Stimulated activated CD4-positive, alpha-beta T cell treated with anti-CD3 and anti-CD28 coated beads, Interleukin-4, amount 100 ng/mL, for 1 hour (primary cell): ENCODE measurements at places on chromosomes 7 and 10.

GRCh38 chr7:128042012-128042411 lies 10.8 kb upstream of the LRRC4 start:
- no peak for DNase-seq

DNA sequence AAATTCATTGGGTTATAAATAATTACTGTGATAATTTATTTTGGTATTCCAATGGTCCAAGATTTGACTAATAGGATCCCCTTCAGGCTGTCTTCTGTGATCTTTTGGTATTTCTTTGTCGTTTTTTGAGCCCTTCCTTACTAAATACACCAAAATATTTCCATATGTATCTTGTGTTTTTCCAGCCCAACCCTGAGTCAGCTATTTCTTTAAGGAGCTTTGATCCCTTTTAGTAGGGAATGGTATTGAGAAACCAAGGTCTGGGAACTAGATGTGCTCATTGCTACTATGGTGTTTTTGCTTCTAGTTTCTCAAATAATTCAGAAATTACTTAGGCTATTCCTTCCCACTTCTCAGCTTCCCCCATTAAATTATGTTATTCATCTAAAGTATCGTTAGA lies 15.3 kb downstream of the NHLRC2 start:
- no peak for DNase-seq

DNA sequence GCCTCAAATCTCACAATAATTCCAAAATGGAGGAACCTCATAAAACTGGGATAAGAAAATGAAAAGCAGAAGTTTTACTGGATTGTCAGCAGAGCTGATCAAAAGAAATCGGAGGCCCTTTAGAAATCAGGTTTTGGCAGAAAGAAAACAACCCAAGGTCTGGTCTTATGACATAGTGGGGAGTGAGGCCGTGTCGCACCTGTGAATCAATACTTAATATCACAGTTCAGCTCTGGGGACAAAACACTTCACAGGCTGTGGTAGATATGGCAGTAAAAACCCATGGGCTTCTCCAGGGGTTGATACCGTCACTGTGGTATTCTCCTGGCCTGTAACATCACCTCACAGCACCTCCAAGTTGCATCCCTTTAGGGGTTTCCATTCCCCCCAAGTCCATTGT lies 6.5 kb upstream of the MALSU1 start:
- DNase-seq: no peak

DNA sequence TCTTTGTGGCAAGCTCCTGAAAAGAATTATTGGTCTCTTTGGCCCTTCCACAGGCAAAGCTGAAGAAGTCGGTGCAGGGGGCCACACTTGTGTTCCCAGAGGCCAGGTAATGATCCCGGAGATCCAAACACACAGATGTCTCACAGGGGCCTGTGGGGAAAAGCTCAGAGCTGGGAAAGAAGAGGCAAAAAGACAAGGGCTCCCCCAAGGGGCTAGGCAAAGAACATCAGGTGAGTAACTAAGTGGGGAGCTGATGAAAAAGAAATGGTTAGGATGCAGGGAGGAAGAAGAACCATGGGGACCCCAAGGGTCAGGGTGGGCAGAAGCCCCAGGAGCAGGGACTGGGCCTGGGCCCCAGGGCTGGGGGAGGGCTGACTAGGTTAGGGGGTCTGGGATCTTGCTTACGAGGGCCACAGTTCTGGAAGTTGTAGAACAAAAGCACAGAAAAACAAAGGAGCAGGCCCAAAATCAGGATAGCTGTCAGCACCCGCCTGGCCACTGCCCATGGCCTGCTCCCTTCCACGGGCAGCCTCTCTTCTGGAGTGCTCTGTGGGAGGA lies 1.1 kb downstream of the KEL start:
- DNase-seq: no peak

DNA sequence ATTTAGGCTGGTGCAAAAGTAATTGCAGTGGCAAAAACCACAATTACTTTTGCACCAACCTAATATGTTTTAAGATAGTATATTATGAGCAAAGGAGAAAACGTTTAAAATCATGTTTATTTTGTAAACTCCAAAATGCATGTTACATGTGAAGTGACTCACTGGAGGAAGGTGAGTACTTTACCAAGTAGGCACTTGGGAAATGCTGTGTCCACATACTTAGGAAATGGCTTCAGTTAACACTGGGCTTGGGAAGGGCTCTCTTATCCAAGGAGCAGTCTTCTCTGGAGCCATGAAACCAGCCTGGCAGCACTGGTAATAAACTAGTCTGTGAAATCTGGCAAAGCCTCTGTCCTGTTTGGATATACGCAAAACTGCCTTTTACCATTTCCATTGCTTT lies 4.4 kb downstream of the RPS24 start:
- DNase-seq: no peak

GRCh38 chr7:72343991-72344390 lies 68.1 kb downstream of the CALN1 start:
- DNase-seq: no peak

GRCh38 chr7:96786261-96786997 lies 76.8 kb upstream of the SEM1 start:
- no peak for DNase-seq

DNA sequence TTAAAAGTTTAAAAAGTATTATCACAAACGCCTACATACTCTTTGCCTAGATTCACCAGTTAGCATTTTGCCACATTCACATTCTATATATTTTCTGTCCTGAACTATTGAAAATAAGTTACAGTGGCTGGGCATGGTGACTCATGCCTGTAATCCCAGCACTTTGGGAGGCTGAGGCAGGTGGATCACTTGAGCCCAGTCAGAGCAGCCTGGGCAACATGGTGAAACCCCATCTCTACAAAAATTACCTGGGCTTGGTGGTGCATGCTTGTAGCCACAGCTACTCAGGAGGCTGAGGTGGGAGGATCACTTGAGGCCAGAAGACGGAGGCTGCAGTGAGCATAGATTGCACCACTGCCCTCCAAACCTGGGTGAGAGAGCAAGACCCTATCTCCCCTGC lies 5.3 kb downstream of the ARPC1A start:
- DNase-seq: no peak

DNA sequence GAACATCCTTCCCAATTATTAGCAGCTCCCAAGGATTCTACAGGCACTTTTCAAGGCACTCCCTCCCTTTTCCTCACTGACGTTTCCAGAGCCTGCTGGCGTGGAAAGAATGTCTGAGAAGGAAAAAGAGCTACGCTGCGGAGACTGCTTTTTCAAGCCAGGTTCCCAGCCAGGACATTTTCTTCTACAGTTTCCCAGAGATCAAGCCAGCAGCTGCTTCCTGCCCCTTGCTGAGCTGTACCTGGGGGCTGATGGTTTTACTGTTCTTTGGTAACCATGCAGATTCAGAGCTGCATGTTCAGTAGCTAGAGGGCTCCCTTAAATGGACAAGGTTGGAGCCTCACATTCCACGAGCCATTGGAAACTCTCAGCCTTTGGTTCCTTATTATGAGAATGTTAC lies 133.4 kb downstream of the EVX1 start:
- no peak for DNase-seq

- no peak for DNase-seq
These were observed 591.4 kb downstream of the PARD3 start for GRCh38 chr10:34223658-34224057.

DNA sequence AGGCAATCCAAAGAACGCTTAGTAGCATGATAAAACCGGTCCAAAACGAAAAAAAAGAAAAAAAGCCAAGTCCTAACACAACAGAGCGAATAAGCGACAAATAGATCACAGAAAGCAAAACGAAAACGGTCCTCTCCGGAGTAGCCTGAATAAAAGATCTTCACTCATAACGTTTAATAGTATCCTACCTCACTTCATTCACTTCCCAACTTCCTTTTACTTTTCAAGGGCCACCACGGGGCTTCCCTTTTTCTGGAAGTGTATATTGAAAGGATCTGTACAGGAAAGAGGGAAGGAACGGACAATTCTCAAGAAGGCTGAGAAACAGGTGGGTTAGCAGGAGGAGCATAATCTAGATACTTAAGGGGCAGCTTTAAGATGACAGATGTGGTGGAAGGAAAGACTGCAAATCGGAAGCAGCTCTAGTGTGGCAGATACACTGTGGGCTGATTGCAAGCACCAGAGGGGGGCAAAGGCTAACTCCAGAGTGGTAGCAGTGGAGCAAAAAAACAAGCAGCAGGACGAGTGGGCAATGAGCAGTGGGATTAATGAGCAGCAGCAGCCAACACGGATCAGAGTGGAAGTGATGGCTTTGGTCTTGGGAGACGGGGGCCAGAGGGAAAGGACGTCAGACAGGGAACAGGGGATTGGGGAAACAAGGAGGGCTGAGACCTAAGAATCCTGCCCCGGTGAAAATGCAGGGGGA lies 866 bp downstream of the CNOT4 start:
- peak; percentile 15 for DNase-seq

- no peak for DNase-seq
These were observed 28.3 kb upstream of the PRKAR1B start for GRCh38 chr7:755413-755805.

DNA sequence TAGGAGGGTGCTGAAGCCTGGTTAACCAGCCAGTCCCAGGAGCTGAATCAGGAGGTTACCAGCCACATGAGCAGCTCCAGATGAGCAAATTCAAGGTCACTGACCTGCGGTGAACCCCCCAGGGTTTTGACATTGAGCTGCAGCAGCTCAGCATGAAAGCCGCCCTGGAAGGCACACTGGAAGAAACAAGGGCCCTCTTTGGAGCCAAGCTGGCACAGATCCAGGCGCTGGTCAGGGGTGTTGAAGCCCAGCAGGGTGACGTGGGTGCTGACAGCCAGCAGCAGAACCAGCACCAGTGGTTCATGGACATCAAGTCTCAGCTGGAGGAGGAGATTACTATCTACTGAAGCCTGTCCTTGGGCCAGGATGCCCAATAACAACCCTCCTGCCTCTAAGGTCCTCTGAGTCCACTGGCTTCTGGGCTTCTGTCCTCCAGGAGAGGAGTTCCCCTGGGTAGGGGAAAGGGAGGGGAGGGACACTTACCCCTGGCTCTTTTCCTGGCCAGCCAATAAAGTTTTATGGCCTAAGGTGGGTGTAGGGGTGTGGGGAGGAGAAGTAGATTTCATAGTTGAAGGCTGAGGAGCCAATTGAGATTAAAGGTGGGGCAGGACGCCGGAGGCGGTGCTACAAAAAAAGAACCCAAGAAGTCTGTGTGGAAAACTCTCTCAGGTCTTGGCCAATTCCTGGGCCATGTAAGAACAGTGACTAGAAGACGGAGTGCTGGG lies 29.4 kb upstream of the ATOH7 start:
- no peak for DNase-seq
